ENCODE measurements at places on chromosomes 1 and 21.

DNA sequence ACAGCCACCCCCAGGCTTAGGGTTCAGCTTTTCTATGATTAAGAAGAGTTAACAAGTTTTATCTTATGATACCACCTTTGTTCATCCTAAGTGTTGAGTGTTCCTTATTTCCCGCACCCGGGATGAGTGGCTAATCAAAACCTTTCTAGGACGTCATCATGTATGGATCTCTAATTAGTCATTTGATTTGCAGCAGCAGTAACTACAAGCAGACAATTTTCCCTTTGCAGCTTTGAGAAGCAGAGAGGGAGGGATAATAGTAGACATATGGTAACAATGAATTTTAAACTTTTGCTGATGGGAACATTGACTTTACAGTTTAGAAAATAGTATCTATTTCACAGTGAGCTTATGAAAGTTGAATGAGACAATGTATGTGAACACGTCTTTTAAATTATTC lies 30.8 kb upstream of the SLC35F3 start:
- DNase-seq: no peak

GRCh38 chr1:43048601-43049011 lies 89.9 kb upstream of the SLC2A1 start:
- no peak for DNase-seq

- peak; percentile 33 for DNase-seq
These were observed 213.1 kb downstream of the RERE start for GRCh38 chr1:8604041-8604945.

DNA sequence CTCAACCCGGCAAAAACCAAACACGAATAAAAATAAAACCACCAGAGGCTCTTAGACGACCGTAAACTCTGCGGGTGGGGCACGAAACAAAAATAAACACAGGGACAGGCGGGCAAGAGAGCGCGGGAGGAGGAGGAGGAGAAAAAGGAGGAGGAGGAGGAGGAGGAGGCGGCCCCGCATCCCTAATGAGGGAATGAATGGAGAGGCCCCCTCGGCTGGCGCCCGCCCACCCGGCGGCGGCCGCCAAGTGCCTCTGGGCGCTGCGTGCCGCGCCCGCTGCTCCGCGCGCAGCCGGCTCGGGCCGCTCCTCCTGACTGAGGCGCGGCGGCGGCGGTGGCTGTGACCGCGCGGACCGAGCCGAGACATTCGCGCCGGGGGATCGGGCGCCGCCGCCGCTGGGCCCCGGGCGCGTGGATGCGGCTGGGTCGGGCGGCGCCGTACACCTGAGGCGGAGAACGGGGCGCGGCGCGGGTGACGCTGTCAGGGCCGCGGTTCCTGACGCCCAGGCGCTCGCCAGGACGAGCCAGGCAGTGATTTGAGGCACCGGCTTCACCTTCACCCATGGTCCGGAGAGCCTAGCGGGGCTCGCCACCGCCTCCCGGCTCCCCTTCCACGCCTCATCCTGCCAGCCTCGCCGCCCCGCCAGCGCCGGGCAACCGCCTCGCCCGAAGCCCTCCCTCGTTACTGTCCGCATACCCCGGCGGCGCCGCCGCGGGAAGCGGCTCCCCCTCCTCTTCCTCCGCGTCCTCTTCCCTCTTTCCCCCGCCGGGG lies at the start of gene MARK1:
TSS of gene MARK1 (plus strand) at position 229 of the 771 bp plus-strand sequence. CDS start 687 bp downstream, outside the sequence.
- no peak for DNase-seq

GRCh38 chr1:26853156-26853555 lies 9.8 kb upstream of the SFN start:
- peak; percentile 73 for DNase-seq

DNA sequence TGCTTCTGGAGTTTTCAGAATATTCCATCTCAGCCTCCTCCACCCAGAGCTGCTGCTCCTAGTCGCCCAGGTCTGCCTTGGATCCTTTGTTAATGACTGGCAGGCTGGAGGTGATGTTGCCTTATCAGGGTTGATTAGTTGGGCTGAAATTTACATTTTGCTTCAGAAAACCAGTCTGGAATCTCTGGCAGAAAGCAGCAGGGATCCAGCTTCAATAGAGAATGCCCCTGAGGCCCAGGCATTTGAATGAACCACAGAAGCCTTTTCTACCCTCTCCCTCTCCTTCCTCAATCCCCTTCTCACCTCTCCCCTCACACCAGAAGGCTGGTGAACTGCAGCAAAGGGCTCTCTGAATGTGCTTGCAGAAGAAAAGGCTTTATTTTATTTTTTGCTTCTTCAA lies 83.2 kb downstream of the PLXNA2 start:
- no peak for DNase-seq

- no peak for DNase-seq
These were observed 14.3 kb downstream of the EGLN1 start for GRCh38 chr1:231407547-231408396.

DNA sequence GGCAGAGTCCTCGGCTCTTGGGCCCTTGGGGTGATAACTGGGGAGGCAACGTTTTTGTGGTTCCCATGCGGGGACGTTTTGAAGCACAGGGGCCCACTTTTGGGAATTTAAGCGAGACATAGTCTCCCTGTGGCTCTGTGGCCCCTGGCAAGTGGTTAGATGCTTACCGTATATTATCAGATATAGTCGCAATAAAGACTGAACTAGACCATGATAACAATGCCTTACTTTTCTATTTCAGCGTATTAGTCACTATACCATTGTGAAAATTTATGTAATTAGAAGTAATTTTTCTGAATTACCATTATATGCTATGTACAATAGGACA lies 538 bp upstream of the RCAN1 start:
- DNase-seq: no peak

- no peak for DNase-seq
These were observed 41.4 kb upstream of the TENT5C start for GRCh38 chr1:117564227-117565075.

GRCh38 chr1:32028746-32029145 lies 15.1 kb downstream of the KHDRBS1 start:
- no peak for DNase-seq

GRCh38 chr1:21490774-21491487 lies 18.3 kb upstream of the ALPL start:
- DNase-seq: no peak

DNA sequence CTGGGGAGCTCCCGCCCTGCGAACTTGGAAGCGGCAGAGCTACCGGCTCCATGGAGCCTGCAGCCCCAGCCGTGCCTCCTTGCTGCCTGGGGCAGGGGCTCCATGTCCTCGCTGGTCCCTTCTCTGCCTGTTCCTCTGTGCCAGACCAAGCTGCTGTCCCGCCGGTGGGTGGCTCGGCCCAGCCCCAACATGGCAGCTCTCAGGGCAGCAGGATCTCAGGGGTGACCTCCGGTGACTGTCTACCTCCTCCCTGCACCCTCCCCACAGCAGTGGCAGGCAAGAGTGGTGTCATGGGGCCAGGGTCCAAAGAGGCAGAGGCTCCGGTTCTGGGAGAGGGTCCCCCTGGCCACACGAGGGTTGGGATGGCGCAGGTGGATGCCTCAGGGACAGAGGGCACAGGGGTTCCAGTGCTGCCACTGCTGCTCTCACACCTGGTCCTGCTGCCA lies 45.8 kb downstream of the ATP6V1G3 start:
- DNase-seq: no peak

- no peak for DNase-seq
These were observed 53.8 kb downstream of the SERBP1 start for GRCh38 chr1:67376381-67376780.

- no peak for DNase-seq
These were observed 45.0 kb upstream of the EPS8L3 start for GRCh38 chr1:109808703-109809102.

DNA sequence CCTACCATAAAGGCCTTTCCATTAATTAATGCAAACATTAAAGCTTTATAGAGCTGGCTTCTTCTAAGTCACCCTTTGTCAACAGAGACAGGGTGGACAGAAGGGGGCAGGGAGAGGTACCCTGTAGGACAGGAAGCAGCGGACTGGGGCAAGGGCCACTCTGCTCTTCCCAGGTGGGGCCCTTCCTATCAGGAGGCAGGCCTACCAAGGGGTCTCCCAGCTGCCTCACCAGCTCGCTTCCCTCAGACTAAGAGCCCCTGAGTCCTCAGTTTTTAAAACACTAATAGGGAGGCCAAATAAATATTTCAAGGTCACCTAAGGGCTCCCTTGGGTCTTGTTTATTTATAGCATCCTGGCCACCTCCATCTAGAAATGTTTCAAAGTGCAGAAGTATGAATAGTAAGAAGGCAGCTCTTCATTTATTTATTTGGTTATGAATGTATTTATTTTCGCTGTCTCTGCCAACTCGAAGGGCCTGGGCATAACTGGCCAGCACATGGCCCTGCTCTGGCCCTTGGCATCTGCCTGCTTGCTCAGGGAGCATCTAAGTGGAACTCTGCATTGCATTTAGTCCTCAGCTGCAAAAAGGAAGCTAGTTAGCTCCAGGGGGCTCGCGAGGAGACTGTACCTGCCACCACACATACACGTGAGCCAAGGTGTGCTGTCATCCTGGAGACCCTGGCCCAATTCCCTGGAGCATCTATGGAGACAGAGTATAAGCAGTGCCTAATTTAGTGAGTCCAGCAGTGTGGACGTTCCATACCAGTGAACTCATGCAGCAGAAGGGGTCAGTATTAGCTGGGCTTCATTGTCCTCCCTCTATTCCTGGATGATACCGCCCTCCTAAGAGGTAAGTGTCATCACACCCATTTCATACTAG lies 395.1 kb upstream of the VAMP3 start:
- DNase-seq: no peak

DNA sequence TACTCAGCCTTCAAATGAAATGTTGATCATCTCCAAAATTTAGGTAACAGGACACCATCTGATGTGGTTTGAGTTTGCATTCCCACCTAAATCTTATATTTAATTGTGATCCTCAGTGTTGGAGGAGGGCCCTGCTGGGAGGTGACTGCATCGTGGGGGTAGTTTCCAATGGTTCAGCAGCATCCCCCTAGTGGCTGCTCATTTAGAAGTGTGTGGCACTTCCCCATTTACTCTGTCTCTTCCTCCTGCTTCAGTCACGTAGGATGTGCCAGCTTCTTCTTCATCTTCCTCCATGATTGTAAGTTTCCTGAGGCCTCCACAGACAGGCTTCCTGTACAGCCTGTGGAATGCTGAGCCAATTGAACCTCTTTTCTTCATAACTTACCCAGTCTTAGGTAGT lies 731.2 kb downstream of the USP25 start:
- DNase-seq: no peak

- no peak for DNase-seq
These were observed 62.3 kb upstream of the RUNX1 start for GRCh38 chr21:35111321-35111930.

DNA sequence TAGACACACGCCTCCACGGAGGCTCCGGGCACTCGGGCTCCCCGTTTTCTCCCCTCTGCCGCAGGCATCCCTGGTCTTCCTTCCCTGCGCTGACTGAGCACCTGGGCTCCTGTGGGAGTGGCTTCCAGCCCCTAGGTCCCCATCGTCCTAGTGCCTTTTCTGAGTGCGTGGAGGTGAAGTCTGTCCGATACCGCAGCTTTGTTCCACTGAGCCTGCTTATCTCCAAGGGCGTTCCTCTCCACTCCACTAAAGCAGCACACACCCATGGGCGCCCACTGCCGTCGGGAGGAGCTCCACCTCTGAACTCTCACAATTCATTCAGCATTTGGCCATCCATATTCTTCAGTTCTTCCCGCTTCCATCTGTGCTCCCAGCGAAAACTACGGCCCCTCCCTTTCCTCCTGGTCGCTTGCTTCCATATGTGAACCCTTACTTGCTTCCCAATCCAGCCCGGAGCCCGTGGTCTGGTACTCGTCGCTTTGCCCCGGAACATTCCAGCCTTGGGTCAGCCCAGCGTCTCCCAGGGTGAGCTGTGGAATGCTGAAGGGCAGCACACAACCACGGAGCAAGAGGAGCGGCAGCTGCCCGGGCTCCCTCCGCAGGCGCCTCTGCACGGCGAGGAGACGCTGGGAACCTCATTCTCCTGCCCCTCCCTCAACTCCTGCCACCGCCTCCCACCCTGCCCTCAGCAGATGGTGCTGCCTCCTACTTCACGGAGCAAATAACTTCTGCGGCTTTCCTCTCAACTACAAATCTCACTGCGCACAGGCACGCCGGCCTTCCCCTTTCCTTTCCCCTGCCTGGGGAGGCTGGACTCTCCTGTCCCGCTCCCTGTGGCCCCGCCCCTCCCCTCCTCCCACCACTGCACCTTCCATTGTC lies 27.5 kb downstream of the ATP8B2 start:
- DNase-seq: no peak

DNA sequence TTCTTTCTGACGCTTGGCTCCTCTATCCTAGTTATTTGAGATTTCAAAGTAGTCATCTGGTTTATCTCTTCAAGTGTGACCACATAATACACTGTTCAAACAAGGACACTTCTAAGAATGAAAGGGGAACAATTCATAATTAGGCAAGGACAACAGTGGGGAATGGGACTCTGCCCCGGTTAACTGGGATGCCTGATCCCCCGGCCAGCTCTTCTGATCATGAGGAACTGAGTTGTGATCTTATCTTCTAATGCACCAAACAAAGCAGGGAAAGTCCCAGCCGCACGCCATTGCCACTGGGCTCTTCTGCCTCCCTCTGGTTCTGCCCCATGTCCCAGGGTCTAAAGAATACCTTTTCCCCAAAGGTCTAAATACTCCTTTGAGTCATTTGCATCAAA lies 158.2 kb upstream of the IRF2BP2 start:
- DNase-seq: no peak

DNA sequence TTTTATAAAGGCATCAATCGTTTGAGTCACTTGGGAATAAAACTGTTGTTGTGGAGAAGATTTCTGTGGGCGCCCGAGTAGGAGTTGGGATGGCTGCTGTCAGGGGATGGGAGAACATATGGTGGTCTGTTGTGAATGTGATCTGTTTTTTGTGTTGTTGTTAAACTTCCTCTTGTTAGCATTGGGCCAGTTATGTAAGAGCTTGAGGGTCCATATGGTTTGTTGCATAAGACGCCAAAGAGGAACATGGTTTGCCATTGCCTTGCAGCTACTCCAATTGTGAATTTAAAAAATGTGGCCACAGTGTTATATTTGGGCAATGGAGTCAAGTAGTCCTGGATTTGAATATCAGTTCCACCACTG lies 136.1 kb upstream of the JUN start:
- DNase-seq: no peak

DNA sequence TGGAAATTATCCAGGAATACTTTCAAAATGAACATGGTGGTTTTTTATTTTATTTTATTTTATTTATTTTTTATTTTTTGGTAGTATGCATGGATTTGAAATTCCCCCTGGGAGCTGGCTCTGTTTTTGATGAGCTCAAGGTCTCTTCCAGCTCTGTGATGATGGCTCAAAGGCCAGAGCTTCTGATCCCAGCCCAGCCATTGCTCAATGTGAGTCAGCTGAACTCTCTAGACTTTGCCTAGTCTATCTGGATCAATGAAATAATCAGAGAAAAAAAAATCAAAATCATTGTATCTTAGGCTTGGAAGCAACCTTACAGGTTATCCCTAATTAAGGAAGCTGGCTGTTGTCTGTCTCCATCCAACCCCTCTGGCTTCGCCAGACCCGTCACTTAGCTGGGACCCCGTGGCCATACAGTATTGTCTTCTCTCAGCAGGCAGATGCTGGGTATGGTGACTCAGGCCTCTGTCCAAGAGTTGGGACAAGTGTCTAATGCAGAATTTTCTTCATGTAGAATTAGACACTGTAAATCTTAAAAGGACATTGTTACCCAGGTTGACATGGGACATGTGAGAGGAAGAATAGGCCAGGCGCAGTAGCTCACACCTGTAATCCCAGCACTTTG lies 90.2 kb upstream of the LPGAT1 start:
- DNase-seq: no peak

GRCh38 chr1:72837781-72838180 lies 555.4 kb upstream of the NEGR1 start:
- DNase-seq: no peak

All from activated CD4-positive, alpha-beta T cell treated with anti-CD3 and anti-CD28 coated beads for 24 hours (primary cell).